ENCODE measurements at places on chromosomes 5 and 9. TPM values are rescaled to one million over a fixed set of nuclear protein-coding genes. Genes with fewer than 3 reads are reported as not detected.

CDO1 gene
- total RNA-seq, result 5.3 TPM

DNA sequence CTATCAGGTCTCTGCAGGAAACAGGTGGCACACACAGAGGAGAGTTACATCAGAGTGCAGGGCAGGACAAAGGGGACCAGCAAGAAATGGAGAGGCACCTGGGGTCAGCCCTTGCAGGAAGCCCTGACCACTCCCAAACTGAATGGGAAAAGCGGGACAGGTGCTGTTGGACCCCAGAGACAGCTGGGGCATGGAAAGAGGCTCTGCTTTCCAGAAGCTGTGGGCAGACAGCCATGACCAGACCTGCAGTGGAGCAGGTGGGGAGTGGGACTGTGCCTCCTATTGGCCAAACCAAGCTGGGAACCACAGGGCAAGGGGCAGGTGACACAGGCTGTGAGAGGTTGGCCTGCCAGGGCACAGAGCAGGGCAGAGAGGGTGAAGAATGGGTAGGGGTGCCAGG lies 125.8 kb downstream of the BOD1 start:
- no peak overlapping the region for H3K4me3 ChIP-seq
- H3K36me3 ChIP-seq, result no peaks in the 10 kb centered on the region
- H3K27me3 ChIP-seq, result no peaks in the 10 kb centered on the region
- no peak for DNase-seq
- H3K27ac ChIP-seq, result no peak overlapping the region

GRCh38 chr5:116898917-116899316 lies 324.3 kb upstream of the SEMA6A start:
- no peaks in the 10 kb centered on the region for H3K27me3 ChIP-seq
- DNase-seq, result no peak
- H3K4me1 ChIP-seq, result no peaks in the 10 kb centered on the region
- H3K4me3 ChIP-seq, result no peak overlapping the region

DNA sequence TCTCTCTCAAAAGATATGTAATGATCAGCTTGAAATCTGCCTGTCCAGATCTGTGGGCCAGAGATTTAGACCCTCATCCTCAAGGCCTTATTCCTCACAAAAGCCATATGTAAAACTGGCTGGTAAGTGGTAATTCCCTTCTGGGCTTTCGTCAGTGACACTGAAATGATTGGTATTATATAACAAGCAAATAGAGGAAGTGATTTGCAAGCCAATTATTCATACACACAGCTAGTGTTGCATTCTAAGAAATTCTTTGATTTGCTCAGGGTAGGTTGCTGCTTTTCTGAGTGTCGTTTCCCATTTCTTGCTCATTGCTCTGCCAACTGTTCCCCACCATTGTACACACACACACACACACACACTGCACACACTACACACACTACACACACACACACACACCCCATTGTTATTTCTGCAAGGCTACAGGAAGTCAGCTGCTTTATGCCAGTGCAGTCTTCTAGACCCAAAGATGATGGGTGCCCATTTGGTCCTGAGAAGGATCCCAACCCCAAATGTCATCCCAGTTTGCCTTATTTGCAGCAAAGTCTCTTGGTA lies 76.8 kb downstream of the PRLR start:
- no peak for DNase-seq
- H3K36me3 ChIP-seq, result no peaks in the 10 kb centered on the region
- H3K4me3 ChIP-seq, result no peak overlapping the region
- no peak overlapping the region for H3K27ac ChIP-seq

GRCh38 chr5:35811108-35811741 lies 45.5 kb upstream of the IL7R start:
- no peak overlapping the region for H3K27ac ChIP-seq
- no peaks in the 10 kb centered on the region for H3K4me1 ChIP-seq
- no peaks in the 10 kb centered on the region for H3K27me3 ChIP-seq
- H3K4me3 ChIP-seq, result no peak overlapping the region
